SIG-M5 (cell line): ENCODE measurements at places on chromosomes 13 and 19.

- DNase-seq: no peak
Measured at GRCh38 chr19:5253406-5254110, 87.1 kb downstream of the PTPRS start.

- DNase-seq: no peak
Measured at GRCh38 chr19:54937926-54938325, 9.4 kb downstream of the NLRP7 start.

- no peak for DNase-seq
Measured at GRCh38 chr19:23287620-23288019, 37.4 kb upstream of the ZNF724 start.

DNA sequence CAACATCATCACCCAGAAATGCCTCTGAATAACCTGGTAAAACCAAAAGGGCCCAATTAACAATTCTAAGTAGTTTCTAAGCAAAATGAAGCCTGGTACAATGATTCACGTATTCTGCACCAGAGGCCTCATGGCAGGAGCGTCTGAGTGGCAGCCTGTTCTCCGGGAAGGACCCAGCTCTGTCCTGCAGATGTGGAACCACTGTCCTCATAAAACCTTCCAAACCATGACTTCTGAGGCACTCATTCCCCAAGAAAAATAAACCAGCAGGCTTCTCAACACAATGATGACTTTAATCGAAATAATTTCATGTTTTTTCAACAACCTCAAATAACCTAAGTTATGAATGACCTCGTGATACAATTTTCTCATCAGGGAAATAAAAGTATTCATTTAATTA is 89.9 kb downstream of the STK24 start:
- no peak for DNase-seq

GRCh38 chr19:40974633-40975037 is 16.4 kb upstream of the CYP2B6 start:
- DNase-seq: no peak

- no peak for DNase-seq
Measured at GRCh38 chr13:44334751-44335150, 38.9 kb upstream of the SERP2 start.

DNA sequence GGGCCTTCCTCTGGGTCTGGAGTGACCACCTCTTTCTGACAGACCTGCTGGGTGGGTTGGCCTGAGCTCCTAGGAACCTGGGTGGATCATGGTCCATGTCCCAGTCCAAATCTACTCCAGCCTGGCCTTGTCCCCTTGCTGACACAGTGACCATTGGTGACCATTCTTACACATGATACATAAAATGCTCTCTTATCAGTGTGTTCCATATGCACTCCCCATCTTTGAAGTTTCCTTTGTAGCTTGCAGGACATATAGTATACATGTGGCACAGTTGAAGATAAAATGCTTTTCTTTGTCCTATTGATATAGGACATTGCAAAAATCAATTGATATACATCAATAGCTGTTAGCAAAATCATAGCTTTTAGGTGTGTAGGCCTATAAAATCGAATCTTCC is 291.8 kb downstream of the MYO16 start:
- no peak for DNase-seq

- no peak for DNase-seq
Measured at GRCh38 chr19:32165141-32165540, 180.3 kb upstream of the ZNF507 start.

GRCh38 chr19:35357867-35358573 is at the start of gene FFAR3:
TSS of gene FFAR3 (plus strand) at chr19:35358460. CDS start at chr19:35358891, 431 bp downstream.
- DNase-seq: no peak

DNA sequence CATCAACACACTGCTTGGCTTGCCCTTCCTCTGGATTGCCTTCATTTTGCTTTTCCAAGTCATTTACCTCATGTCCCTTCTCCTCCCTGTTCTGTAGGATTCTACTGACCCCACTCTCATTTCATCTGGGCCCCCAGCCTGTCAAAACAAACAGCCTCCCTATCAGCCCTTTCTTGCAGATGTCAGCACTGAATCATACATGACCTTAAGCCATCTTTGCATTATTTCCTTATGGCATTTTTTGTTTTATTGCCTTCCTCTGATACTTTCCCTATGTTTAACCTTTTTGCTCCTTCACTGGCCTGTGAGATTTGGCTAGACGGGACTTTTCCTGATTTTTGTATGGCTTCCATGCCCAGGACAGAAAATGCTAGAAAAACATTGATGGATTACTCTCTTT is 8.7 kb downstream of the LRCH1 start:
- no peak for DNase-seq

DNA sequence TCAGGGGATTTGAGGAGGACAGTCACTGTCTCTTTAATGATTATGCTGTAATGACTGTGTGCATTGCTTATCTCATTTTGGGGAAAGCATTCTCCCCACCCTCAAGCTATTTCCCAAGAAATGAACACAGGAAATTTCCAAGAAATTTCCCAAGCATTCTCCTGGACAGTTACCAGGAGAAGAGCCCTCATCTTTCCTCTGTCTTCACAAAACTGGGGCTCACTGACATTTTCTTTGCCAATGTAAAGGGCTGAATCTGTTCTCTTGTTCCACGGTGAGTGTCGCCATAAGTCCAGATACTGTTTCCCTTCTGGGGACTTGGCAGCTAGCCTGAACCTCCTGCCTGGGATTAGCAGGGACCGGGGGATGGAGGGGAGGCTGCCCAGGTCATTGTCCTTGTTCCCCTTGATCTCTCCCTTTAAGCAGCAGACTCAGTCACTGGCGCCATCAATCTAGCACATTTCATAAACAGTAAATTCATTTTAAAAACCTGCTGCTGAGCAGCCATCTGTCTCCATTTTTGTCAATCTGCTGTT is 172.8 kb downstream of the DNAJC15 start:
- no peak for DNase-seq

GRCh38 chr13:112616586-112617362 is 28.8 kb upstream of the TUBGCP3 start:
- no peak for DNase-seq

DNA sequence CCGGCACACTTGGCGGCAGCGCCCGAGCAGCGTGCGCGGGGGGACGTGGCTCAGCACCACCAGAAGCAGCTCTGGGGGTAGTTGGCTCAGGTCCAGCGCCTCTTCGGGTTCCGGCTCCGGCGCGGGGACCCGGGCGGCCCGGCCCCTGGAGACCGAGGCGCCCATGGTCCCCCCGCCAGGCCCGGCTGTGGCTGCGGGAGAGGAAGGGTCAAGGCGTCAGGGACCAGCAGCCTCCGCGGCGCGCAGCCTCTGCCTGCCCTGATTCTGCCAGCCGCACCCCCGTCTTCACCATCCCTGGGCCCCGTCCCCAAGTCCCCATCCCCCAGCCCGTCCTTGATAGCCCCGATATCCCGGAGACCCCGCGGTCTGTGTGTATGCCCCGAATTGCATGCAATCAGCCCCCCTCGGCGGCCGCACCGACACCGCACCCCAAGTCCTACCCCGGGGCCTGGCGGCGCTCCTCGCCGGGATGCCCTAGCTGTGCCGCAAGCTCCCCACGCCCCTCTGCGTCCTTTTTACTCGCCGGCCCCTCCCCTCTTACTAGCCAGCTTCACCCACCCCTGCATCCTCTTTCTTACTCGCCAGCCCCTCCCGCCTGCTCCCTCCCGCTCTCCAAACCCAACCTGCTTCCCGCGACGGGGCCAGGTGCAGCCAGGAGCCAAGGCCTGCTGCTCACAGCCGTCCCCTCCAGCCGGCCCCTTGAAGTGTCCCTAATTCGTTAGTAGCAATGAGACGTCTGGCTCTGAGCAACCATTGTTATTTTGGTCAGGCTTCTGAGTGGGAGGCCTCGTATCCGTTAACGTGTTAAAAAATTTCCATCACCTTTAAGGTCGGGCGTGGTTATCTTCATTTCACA is at the start of gene FBXO27:
TSS of gene FBXO27 (minus strand) at position 487 of the 856 bp plus-strand sequence. CDS start at position 165, 322 bp downstream.
- DNase-seq: no peak

- DNase-seq: no peak
Measured at GRCh38 chr13:108700422-108701170, 71.2 kb downstream of the MYO16 start.

DNA sequence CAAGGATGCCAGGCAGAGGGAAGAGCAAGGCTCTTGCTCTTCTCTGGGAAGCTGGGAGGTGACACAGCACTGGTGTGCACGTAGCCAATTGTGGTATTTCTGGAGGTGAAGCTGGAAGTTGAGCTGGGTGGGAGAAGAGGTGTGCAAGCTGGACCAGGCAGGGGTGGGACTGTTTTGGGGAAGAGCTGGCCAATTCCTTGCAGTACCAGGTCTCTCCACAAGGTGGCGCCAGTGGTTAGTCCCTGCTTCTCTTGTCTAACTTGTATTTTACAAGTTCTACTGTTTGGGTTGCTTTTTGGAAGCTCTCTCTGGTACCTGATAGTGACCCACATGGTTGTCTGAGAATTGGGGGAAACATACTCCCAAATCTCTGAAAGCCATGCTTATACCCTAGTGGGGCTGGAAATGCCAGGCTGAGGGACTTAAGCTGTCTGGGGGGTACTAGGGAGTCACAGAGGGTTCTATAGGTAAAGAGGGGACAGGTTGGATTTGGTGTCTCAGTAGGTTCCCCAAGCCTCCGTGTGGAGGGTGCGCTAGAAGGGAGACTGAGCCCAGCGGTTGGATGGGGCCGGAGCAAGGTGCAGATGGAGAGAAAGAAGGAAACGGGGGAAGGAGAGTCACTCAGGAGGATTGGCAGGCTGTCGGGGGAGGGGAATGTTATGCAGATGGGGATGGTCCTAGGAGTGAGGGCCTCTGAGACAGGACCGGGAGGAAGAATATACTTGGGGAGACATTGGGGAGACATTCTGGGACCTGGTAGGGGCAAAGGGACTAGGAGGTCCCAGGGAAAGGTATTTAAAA is 3.0 kb downstream of the HPN start:
- no peak for DNase-seq

GRCh38 chr13:110713981-110714796 is 689 bp downstream of the ING1 start:
- no peak for DNase-seq

GRCh38 chr13:106172176-106172905 is 363.1 kb downstream of the EFNB2 start:
- DNase-seq: no peak

- no peak for DNase-seq
Measured at GRCh38 chr19:40411125-40411842, 1.9 kb downstream of the PRX start.

DNA sequence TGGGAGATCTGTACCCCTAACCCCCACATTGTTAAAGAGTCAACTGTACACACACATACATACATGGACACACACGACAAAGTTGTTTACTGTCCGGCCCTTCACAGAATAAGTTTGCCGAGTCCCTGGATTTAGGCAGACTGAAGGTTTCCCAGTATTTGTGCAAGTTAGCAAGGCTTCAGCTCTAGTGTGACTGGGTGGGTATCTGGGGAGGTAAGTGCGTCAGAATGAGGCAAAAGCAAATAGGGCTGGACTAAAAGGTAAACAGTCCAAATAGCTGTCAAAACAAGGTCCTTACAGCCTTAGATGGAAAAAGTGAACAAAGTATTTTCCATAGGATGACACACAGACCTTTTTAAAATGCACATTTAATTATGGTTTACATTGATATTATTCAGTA is 228.4 kb upstream of the UFM1 start:
- no peak for DNase-seq

DNA sequence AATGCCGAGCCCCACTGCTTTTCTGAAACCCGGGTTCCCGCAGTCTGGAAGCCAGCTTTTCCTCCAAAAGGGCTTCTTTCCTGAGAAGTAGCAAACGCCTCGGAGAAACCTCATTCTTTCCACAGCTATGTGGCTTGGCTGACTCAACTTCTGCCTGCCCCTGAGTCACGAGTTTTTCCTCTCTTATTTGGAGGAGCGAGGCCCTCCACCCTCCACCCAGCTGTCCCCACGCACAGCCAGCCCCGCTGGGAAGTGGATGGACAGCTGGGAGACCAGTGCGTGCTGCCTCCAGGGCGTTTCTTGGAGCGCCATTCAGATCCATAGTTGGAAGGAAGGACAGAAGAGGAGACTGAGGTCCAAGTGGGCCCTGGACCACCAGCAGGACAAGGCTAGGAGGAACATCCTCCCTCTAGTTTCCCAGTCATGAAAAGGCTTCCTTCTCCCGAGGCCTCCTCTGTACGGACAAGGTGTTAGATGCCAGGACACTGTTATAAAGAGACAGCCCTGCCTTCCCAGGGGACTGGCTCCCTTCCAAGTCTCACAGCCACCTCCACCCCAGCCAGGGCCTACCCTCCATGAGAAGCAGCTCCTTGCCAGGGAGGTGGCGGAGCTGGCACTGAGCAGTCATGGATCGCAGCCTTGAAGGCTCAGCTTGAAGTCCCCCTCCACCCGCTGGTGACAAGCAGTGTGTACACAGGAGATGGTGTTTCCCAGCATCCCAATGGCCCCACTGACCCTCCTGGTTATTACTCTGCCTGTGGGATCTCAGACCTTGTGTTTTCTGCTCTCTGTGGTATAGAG is 2.5 kb upstream of the PLEKHF1 start:
- no peak for DNase-seq

- DNase-seq: no peak
Measured at GRCh38 chr19:15448044-15448777, 1.5 kb downstream of the WIZ start.

DNA sequence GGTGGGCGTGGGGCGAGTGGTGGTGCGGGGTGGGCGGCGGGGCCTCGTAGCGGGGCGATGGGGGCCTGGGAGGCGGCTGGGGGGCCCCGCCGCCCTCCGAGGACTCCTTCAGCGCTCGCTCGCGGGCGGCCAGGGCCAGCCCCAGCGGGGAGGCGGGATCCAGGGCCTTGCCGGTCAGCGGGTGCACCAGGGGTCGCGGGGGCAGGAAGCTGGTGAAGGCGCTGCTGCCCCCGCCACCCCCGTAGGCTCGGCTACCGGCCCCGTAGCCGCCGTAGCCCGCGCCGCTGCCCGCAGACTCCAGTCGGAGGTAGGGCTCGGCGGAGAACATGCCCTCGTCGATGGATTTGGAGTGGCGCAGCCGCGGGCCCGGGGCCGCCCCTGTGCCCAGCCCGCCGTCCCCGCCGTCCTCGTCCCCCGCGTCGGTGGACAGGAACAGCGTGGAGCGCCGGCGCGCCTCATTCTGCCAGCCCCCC is 18.6 kb downstream of the C19orf81 start:
- no peak for DNase-seq

GRCh38 chr13:64912141-64912540 is 2318.0 kb downstream of the PCDH9 start:
- no peak for DNase-seq

DNA sequence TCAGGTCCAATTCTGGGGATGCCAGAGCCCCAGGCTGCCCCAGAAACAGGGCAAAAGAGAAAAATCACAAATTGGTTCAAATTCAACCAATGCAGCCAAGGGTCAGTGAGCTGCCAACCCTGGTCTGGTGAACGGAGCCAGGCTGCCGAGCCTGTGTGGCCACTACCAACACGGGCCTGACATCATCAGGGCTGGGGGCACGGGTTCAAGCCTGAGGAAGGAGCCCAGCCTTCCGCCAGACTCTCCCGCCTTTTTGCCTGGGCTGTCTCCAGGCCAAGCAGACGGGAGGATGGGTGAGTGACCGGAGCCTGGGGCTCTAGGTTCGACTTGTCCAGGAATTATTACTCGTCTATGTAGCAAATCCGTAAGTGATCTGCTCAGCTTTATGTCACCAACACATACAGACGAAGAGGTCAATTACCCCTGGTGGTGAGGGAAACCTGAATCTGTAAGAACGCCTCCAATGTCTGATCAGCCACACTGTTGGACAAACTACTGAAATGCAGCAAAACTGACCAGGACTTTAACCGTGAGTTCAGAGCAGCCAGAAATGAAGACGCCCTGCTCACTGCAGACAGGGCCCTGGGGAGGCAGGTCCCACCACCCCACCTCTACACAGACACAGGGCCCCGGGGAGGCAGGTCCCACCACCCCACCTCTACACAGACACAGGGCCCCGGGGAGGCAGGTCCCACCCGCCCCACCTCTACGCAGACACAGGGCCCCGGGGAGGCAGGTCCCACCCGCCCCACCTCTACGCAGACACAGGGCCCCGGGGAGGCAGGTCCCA is 31.8 kb downstream of the RAB20 start:
- no peak for DNase-seq
